ENCODE measurements at places on chromosomes 12 and 14.

- DNase-seq, result no peak
Measured at GRCh38 chr14:58861586-58861985, 223.8 kb downstream of the DACT1 start.

DNA sequence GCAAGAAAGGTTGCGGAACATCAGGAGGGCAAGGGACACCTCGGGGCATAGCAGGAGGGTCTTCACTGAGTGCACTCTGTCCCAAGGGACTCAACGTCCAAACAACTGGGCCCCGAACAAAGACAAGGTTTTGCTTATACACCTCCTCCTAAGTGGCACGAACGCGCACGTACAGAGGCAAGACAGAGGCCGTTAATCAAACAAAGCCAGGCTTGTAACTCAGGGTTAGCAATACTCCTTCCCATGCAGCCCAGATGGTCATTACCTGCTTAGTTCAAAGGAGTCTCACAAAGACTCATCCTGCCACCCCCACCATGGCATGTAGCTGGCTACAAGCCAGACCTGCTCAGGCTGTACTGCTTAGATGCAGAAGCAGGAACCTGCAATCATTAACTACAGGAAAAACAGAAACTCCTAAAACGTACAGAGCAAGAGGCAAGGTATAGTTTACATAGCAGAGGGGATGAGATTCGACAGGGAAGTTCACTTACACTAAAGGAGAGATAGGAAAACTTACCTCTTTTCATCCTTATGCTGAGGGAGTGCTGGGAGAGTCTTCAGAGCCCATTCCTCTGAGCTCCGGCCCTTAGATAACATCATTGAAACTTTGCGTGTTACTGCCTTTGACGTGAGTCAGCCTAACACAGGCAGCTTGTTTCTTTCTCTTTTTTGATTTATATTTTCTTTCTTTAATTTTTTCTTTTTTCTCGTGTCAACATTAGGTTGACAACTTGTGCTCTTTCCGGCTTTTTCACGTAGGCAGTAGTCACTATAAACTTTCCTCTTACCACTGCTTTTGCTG lies 1319.1 kb downstream of the TMEM121 start:
- DNase-seq, result peak; percentile 83

DNA sequence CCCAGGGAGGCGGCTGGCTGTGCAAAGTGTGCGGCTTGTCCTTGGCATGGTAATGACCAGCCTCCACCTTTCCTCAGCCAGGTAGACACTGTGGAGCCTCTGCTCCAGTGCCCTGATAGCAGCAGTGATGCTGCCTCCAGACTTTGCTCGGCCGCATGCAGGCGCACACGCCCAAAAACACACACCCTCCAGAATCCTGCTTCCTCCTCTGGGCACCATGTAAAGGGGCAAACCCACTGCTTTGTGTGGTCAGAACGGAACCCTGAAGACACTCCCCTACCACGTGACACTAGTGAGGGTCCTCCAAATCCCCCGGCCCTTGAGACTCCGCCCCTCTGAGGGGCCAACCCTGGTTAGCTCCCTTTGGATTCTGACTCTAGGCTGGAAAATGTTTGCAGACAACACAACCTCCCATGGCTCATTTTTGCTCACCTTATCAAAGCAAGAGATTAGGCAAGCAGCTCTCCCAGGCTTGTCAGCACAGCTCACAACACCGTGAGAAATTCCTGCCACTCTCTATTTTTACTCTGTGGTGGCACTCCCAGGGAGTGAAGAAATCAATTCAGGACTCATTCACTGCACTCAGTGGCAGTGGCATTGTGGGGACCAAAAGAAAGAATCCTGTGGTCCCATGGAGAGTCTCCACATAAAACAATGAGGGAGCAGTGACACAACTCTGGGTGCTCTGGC lies 4.5 kb downstream of the KRT77 start:
- no peak for DNase-seq

DNA sequence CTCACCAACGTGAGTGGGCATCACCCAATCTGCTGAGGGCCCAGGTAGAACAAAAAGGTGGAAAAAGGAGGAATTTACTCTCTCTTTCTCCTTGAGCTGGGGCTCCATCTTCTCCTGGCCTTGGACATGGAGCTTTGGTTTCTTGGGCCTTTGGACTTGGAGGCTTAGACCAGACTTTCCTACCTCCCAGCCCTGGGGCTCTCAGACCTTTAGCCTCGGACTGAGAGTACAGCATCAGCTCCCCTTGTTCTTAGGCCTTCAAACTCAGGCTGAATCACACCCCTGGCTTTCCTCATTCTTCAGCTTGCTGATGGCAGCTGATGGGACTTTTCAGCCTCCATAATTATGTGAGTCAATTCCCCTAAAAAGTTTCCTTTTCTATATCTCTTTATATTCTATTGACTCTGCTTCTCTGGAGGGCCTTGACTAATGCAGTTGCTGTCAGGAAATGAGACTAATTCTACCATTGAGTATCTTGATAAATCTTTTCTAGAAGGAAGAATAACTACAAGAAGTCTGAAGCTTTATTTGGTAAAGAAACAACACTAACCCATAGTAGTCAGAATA lies 15.9 kb upstream of the CLEC4E start:
- DNase-seq, result peak; percentile 40

- DNase-seq, result no peak
Measured at GRCh38 chr14:76314521-76315034, 61.4 kb upstream of the ESRRB start.

GRCh38 chr12:130792821-130793553 lies 46.1 kb downstream of the STX2 start:
- no peak for DNase-seq

DNA sequence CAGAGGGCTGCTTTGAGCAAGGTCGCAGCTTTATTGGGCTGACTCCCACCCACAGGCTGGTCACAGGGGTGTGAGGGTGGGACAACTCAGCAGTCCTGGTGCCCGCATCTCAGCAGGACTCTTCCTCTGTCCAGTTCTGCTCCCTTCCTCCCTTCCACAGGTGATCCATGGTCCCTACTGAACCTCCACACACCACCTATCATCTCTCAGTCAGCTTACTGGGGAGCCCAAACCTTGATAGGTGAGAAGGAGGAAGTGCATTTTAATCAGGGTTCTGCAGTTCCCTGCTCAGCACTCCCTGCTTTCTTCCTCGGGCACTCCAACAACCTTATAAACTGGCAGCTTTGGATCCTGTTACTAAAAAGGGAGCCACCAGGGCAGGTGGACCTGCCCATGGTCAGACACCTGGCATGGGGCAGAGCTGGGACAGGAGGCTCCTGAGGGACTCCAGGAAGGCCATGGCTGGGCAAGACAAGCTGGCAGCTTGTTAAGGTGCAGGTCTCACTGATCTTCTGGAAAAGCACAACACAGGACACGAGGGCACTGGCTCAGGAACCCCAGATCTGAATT lies 664.6 kb downstream of the BCL11B start:
- DNase-seq, result no peak

- DNase-seq, result no peak
Measured at GRCh38 chr12:65740506-65740872, 83.8 kb upstream of the HMGA2 start.

- no peak for DNase-seq
Measured at GRCh38 chr12:66275040-66275439, 27.3 kb upstream of the HELB start.

- DNase-seq, result no peak
Measured at GRCh38 chr12:52628111-52628507, 9.8 kb upstream of the KRT73 start.

GRCh38 chr12:92096346-92097136 lies 49.1 kb downstream of the BTG1 start:
- peak; percentile 56 for DNase-seq

- no peak for DNase-seq
Measured at GRCh38 chr12:41055875-41056577, 132.1 kb upstream of the PDZRN4 start.

GRCh38 chr14:68103853-68104252 lies 284.3 kb downstream of the RAD51B start:
- no peak for DNase-seq

- no peak for DNase-seq
Measured at GRCh38 chr12:59076622-59077021, 156.3 kb upstream of the LRIG3 start.

DNA sequence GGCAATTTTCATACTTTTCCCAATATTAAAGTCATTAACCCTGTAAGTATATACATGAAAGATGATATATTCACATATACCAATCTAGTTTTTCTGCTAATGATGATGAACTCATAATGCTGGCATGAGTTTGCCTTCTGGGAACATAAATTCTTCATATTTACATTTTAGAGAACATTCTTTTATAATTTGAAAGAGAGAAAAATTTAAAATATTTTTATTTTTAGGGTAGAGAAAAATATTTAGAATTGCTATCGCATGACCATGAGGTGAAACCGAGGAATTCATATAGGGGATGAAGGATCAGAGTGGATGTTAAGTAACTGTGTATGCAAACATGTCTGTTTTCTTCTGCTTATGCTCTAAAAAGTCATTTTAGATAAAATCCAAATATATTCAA lies 825.3 kb upstream of the FLRT2 start:
- no peak for DNase-seq

DNA sequence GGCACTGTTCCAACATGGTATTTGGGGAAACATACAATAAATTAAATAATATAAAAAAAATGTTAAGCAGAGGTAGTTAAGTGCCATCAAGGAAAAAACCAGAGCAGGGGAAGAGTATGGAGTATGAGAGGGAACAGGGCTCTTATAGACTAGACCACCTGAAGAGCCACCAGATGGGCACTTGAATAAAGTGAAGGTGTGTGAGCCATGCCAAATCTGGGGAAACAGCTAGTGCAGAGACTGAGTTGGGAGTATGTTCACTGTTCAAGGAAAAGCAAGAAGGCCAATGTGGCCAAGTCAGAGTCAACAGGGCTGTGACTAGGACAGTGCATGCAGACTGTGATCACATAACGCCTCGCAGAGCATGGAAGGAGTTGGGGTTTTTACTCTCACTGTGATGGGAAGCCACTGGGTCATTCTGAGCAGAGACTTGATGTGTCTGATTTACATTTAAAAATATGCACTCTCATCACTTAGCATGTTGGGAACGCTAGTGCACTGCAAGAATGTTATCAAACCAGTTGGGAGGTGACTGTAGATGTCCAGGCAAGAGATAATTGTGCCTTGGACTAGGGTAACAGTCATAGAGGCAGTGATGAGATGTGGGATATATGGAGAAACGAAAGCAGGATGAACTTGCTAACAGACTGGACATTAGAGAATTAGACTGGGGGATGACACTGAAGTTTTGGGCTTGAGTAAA lies 25.6 kb downstream of the NDUFA12 start:
- no peak for DNase-seq

DNA sequence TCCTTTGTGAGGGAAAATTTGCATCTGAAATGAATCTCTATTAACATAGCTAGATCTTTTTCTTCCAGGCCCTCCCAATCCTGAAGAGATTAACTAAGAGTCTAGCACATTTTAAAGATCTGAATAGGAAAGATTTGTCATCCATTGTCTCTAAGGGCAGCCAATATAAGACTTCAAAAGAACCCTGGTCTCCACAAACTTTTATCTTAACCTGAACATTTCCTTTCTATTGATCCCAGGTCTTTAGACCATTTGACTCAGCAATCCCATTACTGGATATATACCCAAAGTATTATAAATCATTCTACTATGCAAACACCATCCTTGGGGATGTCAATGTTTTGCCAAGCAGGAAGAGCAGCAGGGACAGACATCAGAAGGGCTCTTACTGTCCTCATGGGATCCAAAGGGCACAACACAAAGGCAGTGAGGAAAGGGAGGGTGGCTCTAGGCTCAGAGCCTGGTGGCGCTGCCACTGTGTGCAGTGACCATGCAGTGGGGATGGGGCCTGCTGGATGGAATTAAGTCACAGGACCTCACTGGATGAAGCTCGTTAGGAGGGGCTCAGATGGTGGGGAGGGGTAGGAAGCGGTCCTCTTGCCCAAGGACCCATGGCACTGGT lies 12.7 kb upstream of the BDKRB2 start:
- no peak for DNase-seq

DNA sequence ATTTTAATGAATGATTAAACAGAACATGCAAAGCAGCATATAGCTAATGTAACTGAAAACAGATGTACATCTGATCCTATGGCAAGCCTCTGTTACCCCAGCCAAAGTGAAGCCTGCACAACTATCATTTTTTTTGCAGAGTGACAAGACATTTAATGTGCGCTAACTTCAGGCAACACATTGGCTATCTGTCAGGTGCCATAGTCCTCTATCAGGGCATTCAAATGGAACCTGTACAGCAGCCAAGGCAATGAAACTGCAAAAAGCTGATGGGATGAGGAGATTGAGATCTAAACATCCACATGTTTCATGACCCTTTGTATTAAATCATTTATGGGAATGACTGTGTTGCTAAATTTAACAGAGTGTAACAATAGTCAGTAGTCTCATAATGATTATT lies 1088.5 kb upstream of the TMEM132C start:
- no peak for DNase-seq
